ENCODE measurements at places on chromosomes 7 and 10. TPM values are rescaled to one million over a fixed set of nuclear protein-coding genes. Genes with fewer than 3 reads are reported as not detected.
A peak's percentile ranks its signal among the peaks of the same experiment; 100 is the strongest.

DNA sequence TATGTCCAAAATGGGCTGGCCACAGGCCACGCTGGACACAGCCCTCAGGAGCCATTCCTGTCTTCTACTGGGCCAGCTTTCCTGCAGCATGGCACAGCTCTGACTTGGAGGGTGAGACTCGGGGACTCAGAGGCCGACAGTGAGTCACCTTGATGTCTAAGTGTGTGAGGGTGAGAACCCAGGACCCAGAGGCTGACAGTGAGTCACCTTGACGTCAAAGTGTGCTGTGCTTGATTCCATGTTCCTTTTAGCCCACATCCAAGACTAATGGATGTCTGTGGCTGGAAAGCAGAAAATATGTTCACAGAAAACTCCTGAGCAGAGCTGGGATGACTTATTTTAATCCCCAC is 6.0 kb upstream of the FAM170B start:
- peaks cover 58% of the 10 kb centered on the region for H3K4me1 ChIP-seq
- peak; percentile 99 for DNase-seq
- H3K36me3 ChIP-seq, result no peaks in the 10 kb centered on the region
- peak overlapping the region; percentile 100 for H3K27ac ChIP-seq

GRCh38 chr7:69657331-69657730 is 59.1 kb downstream of the AUTS2 start:
- H3K4me3 ChIP-seq, result no peak overlapping the region
- peaks cover 8% of the 10 kb centered on the region for H3K4me1 ChIP-seq
- H3K27me3 ChIP-seq, result no peaks in the 10 kb centered on the region
- no peak overlapping the region for H3K27ac ChIP-seq
- H3K36me3 ChIP-seq, result no peaks in the 10 kb centered on the region
- no peak for DNase-seq

- H3K27ac ChIP-seq, result no peak overlapping the region
- no peaks in the 10 kb centered on the region for H3K4me1 ChIP-seq
- H3K4me3 ChIP-seq, result no peak overlapping the region
- no peaks in the 10 kb centered on the region for H3K36me3 ChIP-seq
- no peak for DNase-seq
These were observed 266.4 kb upstream of the LRGUK start for GRCh38 chr7:133860628-133861335.

GRCh38 chr7:110399421-110399820 is 691.5 kb upstream of the LRRN3 start:
- H3K27me3 ChIP-seq, result no peaks in the 10 kb centered on the region
- H3K4me1 ChIP-seq, result no peaks in the 10 kb centered on the region
- DNase-seq, result peak; percentile 2
- no peak overlapping the region for H3K4me3 ChIP-seq

DNA sequence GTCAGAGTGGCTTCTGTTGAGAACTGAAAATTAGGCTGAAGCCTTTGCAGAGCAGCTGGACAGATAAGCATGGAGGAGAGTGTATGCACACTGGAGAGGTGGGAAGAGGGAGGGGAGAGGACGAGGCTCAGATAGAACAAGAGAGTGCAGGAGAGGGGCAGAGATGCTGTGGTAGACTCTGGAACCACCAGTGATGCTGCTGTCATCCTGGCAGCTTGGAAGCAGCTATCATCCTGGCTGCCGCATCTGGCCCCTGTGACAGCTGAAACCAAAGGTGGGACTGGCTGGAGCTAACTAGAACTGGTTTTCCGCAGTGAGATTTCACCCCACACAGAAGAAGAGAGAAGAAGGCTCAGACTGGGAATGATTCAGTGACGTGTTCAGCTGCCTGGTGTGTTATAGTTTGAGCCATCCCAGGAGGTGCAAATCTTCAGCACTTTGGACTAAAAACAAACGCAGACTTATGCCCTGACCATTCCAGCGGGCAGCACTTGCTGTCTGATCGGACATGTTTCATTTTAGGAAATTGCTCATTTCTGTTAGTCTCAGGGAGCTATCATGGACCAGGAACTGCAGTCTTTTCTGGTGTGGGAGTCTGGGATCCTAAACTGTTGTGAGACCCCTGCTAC is 38.4 kb downstream of the EEPD1 start:
- peak overlapping the region; percentile 73 for H3K27ac ChIP-seq
- no peaks in the 10 kb centered on the region for H3K36me3 ChIP-seq
- DNase-seq, result peak; percentile 72
- H3K27me3 ChIP-seq, result no peaks in the 10 kb centered on the region
- H3K4me1 ChIP-seq, result peaks cover 24% of the 10 kb centered on the region

PCDH15 gene
- not detected for total RNA-seq

LRRC18 gene
- total RNA-seq, result not detected

AGR2 gene
- total RNA-seq, result not detected

HPSE2 gene
- not detected for total RNA-seq

PRSS37 gene
- not detected for total RNA-seq

OTUD1 gene
- 8.1 TPM for total RNA-seq

KCNMA1 gene
- total RNA-seq, result 14.2 TPM

TBXAS1 gene
- not detected for total RNA-seq

All from GM23248 (cell line).